ENCODE measurements at places on chromosomes 2 and 18.

- no peak for DNase-seq
Observed at GRCh38 chr18:2050702-2051201, 520.6 kb downstream of the METTL4 start.

DNA sequence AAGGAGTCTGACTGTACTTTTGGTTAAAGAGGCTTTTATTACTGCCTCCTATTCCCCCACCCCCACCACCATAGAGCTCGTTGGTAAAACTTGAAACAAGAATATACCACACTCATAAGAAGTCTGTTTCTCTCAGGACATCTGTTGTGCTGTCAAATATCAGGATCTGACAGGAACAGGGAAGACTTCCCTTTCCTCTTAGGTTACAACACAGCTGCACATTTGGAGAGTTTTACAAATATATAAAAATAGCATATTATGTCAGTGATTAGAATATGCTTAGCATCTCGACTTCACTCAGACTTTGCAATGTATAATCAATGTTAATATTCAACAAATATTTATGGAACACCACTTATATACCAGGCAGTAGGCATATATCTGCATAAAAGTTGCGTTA, 439.6 kb upstream of the REG3G start:
- no peak for DNase-seq

DNA sequence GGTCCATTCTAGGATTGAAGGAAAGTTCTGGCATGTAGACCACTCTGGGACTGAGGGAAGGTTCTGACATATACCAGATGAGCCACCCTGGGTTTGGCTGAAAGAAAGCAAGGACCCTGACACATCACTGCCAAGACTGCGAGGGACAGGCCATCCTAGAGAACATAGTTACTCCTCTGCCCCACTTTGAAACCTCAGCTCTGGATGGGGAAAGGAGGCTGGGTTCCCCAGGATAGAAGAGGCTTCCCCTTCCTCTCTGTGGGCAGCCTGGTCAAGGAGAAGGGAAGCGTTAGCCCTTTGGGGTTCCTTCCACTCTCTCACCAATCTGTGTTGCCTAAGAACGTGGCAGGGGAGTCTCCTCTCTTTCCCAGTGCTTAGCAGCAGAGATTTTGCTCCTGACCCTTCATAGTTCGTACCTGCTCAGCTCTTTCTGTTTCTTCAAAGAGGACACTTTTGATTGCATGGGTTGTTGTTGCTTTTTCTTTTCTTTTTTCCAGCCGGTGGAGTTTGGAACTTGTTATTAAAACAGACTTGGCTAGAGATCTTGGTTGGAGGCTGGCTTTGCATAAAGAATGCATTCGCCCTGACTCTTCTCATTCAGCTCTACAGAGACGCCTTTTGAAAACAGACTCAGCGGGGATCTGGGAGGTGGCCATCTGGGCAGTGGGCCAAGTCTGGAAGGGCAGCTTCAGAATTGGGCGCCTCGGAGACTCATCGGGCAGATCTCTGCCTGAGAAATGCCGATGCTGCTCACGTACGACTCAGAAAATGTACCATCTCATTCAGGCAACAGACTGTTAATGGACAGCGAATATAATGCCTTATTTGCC, 166.1 kb downstream of the CLIP4 start:
- peak; percentile 82 for DNase-seq

DNA sequence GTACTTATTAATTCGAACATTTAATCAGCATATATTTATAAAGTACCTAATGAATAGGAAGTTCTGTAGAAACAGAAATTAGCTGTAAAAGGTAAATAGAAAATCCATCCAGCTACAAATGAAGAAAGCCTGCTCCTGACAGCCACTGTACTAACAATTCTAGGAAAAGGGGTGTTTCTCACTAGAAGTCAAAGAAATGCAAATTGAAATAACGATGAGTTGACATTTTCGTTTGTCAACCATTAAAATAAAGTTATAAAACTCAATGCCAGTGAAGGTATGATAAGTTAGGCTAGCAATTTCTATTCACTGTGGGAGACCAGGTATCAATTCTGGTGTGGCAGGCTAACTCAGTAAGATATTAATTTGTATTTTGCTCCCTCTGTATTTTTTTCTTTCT, 198.0 kb downstream of the ARL4C start:
- no peak for DNase-seq

GRCh38 chr2:17299891-17300540, 218.2 kb downstream of the RAD51AP2 start:
- no peak for DNase-seq

DNA sequence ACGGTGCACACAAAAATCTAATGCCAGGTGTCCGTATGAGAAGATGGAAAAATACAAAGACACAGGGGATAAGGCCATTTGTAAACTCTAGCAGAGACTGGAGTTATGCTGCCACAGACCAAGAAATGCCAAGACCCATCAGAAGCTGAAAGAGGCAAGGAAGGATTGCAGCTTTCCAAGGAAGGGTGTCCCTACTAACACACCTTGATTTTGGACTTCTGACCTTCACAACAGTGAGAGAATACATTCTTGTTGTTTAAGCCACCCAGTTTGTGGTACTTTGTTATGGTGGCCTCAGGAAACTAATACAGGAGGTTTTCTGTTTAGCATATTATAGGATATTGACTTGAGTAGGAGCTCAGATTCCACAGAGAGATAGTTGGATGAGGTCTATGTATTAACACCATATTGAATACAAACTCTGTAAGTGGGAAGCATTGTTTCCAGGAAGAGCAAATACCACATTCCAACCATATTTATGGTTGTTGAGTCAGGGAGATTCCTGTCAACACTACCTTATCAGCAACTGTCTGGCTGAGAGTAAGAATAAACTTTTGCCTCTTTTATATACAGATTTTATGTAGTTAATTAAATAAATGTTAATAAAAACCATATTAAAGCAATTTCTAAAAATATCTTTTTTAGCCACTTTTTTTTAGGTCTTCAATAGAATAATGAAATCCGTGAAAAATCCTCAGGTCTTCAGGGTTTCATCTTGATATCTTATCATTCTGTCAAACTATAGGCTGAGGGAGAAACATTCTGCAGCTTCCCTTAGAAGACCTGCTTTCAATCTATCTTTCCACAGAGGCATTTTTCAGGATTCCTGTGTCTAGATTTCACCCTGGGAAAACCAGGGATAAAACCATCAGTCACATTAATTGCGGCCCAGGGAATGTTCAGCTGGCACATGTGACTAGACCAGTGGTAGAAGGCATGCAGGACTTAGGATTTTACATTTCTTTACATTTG, 35.4 kb upstream of the HNMT start:
- DNase-seq = no peak

GRCh38 chr2:26678035-26678434, 14.5 kb upstream of the KCNK3 start:
- no peak for DNase-seq

DNA sequence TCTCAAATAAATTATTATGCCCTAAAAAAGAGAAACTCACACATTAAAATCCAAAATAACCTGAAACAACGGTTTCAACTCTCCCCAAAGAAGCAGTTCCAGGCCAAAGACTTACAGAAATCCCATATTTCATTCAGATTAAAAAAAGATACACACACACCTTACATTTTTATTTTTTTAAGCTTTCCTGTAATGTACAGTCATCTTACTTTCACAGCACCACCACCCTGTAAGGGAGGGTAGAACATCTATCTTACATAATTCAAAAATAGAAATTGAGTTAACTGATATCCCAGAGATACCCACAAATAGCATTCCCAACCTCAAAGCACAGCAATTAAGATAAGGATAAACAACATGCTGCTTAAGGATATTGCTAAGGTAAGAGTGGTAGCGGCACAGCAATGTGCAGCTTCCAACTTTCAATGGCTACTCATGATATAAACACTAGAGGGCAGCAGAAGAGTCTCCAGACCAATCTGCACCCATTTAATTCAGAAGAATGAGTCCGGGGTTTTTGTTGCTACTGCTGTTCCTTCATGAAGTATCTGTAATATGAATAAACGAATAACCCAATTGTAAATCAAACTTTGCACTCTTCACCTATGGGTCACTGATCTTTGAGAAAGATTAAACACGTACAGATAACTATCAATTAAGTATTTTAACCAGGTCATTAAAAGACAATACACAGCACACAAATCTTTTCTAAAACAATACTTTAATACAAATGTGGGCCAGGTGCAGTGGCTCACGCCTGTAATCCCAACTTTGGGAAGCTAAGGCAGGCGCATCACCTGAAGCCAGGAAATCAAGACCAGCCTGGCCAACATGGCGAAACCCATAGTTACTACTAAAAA, 11.3 kb downstream of the GFPT1 start:
- peak; percentile 47 for DNase-seq

DNA sequence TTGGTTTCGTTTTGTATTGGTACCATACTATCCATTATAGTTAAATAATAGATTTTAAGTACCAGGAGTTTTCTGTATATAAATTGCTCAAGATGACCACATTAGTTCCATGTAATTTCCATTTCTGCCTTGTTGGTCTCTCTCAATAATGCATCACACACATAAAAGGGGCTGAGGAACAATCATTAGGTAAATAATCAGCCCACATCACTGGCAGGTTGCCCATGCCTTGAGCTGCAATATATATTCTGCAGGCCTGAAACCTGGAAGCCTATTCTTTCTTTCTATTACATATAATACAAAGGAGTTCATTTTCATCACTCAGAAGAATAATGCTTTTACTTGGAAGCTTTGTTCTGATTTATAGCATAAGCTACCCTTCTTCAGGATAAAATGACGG, 616.1 kb upstream of the PKDCC start:
- DNase-seq = no peak

DNA sequence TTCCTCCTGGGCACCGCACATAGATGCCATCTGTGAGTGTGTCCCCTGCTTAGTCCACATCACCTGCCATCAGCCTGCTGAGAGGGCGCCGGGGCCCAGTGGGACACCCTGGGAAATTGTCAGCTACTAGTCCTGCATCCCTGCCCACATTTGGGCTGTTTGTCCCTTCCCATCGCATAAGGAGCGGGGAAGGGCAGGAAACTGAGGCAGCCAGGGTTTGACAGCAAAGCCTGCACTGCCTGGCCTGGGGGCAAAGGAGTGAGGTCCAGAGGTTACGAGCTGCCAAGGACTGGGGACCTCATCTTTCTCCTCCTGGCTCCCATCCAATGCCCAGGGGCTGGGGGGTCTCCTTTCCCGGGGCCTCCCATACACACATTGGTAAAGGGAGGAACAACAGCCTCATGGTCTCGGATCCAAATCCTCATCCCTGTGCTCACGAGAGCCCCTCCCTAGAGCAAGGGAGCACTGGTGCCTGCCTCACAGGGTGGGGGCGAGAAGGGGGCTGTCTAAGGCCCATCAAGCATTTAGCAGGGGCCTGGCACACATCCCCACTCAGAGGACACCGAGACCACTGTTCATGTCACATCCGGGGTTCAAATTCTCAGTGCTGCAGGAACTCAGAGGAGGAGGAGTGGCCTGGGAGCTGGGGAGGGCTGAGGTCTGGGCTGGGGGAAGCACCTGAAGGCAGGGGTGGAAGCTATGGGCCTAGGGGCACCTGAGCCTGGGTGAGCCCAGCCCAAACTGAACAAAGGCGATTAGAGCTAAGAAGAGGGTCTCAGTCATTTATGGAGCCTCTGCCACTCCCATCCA, 113.8 kb downstream of the SMAD7 start:
- no peak for DNase-seq

DNA sequence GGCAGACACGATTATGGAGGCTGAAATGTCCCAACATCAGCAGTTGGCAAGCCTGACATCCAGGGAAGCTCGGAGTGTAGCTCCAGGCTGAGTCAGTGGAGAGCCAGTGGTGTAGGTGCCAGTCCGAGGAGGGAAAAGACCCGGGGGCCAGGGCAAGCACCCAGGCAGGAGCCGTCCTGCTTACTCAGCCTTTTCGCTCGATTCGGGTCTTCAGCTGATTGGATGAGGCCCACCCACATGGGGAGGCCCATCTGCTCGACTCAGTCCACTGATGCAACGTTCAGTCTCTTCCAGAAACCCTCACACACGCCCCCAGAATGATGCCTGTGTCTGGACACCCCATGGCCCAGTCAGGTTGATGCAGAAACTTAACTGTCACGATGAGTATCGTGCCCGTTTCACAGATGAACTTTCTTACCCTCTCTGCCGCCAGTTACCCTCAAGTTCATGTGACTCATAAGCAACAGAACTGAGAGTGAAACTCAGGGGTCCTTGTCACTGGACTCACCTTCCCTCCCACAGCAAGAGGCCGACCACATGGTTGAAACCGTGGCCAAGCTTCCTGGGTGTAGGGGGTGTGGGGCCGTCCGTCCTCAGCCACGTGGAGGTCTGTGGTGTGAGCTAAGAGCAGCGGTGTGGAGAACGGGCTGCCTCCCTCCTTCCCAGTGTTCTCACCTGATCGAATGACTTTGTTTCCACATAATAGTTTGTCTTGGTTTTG, 197.4 kb upstream of the HDAC4 start:
- DNase-seq = no peak

GRCh38 chr2:229947544-229947943, 25.2 kb downstream of the FBXO36 start:
- no peak for DNase-seq

- DNase-seq = no peak
Observed at GRCh38 chr2:236677368-236677767, 107.7 kb downstream of the ACKR3 start.

DNA sequence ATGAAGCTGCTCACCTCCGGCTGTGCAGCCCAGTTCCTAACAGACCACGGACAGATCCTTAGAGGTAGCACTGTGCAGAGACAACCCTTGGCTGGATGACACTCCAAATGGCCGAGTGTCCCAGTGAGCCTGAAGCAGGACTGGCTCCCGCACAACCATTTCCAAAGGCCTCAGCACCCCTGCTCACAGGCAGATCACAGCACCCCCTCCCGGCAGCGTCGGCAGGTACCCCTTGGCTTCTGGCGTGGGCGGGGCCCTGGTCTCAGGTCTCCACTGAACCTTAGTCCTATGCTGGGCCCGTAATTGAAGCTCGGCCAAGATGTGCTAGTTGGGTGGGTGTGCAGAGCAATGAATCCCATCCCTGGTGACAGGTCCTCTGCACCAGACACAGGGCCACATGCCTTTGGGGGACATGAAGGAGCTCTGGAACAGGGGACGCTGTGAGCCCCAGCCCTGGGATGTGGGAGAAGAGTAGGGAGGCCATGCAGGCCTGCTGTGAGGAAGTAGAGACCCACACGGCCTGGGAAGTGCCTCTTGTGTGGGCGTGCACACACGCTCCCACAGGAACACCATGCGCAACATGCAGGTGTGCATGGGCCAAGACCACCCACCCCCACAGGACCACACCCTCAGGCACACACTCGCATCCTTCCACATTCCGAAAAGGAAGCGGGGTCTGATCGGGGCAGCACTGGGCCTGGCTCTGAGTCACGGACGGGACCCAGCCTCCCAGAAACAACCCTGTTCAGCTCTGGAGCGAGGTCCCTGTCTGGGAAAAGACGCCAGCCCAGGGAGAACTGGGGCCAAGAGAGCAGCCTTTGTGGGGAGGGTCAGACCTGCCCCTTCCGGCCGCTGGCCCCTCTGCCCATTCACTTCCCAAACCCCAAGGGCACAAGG, 2.8 kb downstream of the DUSP2 start:
- no peak for DNase-seq

GRCh38 chr2:192184349-192184748, 10.4 kb downstream of the TMEFF2 start:
- no peak for DNase-seq
